Fibroblast of villous mesenchyme (primary cell): ENCODE measurements at places on chromosomes 3 and 15. TPM values are rescaled to one million over a fixed set of nuclear protein-coding genes. Genes with fewer than 3 reads are reported as not detected.

DNA sequence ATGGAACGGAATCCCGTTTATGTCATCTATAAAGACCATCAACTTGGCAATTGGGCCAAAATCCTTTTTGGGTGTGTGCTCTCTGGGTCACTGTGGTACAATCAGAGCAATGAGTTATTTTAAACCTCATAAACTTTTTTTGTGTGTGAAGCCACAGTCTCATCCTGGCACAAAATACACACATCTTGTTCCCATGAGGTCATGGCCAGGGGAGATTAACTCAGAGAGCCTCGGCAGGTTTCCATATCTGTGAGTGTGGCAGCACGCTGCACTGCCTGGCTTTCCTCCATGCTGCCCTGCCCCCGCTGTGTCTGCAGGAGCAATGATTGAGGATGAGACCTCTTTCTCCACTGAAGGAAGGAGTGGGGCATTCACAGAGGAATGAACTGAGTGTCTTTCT lies 54.0 kb upstream of the DLG1 start:
- DNase-seq, result peak; percentile 92

Gene CCNB2
- 19.6 and 27.2 TPM in 2 replicates for total RNA-seq

Gene PIERCE2
- 1.3 TPM in 2 replicates for total RNA-seq

Gene FGF7
- 75.7 and 369 TPM in 2 replicates for total RNA-seq

DNA sequence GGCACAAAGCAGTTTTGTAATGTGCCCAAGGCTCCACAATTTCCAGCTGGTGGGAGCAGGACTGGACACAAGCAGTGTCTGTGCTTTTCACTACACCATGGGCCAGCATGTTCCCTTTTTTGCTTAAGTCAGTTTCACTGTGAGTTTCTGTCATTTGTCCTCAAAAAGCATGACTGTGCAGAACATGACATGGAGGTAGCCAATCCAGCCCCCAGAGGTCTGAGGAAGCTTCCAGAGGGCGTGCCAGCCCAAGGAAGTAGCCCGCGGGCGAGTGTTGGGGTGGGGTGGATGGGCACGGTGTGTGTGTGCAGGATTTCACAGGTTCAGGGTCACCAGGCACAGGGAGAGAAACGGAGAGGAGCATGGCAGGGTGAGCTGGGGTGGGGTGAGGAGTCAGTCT lies 8.0 kb upstream of the EEFSEC start:
- no peak for DNase-seq

GRCh38 chr3:168024537-168024941 lies 71.2 kb downstream of the GOLIM4 start:
- DNase-seq, result peak; percentile 93
